Ascending aorta (tissue), 2 donors: ENCODE measurements at places on chromosomes 7 and 10. TPM values are rescaled to one million over a fixed set of nuclear protein-coding genes. Genes with fewer than 3 reads are reported as not detected.

The TUBB8 gene
- total RNA-seq: not detected

The AFAP1L2 gene
- total RNA-seq: 30.4 TPM

The DGKB gene
- not detected for total RNA-seq

DNA sequence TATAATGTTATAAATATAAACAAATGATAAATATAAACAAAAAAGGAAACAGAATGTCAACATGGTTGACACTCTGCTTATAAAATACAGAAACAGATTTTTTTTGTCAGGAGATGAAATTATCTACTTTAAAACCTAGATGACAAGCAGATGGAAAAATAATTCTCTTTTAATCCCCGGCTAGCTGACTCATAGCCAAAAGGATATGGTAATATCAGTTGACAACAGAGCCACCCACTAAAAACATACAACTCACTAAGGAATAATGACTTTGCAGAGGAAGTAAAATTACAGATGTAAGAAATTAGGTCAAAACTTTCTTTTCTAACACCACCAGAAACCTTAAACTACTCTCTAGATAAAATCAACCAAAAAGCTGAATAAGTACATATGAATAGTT is 131.1 kb upstream of the ABCB5 start:
- DNase-seq: no peak

DNA sequence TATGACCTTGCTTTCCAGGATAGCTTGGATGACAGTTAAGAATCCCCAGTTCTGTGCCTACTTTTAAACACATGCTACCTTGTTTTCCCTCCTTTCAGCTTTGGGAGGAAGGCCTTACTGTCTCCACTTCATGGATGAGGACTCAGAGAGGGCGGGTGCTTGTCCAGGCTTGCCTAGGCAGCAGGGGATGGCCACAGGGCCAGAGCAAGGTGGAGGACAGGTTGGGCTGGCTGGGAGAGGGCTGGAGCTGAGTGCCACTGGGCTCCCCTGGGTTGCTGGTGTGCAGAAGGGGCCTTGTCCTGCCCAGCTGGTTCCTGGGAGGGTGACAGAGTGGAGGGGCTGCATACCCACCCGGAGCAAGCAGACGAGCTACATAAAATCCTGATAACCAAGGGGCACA is 117.8 kb downstream of the GRK5 start:
- DNase-seq: no peak

DNA sequence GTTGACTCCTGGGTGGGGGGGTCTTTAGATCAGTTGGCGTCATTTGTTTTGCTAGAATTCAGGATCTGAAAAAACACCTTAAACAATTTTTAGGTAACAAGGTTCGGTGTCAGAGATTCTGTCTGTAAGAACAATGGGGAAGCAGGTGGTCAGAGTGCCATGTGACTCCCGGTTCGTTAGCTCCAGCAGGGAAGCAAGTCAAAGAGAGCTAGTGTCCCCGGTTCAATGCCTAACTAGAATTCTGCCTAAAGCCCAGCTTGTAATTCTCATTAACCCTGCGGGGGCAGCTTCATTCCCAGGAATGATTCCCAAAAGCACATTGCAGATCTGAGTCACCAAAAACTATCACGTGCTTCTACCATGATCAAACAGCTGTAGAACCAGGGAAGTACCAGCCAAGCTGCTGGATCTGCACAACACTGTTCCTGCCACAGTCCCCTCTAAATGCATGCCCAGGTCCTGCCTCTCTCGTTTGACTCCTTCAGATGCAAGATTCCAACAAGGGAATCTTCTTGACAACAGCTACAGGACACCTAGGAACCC is 664.3 kb upstream of the CELF2 start:
- no peak for DNase-seq

DNA sequence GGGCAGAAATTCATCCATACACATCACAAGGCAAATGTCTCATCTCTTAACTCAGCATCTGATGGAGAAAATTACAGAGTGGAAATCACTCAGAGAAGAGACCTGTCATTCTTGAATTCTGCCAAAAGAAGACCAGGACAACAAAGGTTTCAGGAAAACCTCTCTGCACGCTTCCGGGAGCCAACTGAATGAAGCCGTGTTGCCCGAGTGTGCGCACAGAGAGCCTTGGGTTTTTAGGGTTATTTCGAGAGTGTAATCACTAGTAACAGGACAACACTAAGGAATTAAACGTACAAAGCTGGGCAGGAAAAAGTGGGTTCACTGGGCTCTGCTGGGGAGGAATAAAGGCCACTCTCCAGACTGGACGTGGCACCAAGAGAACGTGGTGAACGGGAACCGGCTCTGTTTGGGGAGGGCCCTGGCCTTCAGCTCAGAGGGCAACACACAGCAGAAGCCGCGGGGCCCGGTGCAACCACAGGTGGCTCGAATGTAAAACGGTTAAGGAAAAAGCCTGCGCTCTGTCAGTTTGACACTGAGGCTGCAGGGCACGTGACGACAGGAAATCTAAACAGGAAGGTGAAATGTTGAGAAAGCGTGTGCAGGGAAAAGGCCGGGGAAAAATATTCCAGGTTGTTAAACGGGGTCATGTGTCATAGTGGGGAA is 331.5 kb downstream of the DNAJB6 start:
- no peak for DNase-seq

- DNase-seq: no peak
Measured at GRCh38 chr7:24779283-24779655, 22.0 kb upstream of the GSDME start.

DNA sequence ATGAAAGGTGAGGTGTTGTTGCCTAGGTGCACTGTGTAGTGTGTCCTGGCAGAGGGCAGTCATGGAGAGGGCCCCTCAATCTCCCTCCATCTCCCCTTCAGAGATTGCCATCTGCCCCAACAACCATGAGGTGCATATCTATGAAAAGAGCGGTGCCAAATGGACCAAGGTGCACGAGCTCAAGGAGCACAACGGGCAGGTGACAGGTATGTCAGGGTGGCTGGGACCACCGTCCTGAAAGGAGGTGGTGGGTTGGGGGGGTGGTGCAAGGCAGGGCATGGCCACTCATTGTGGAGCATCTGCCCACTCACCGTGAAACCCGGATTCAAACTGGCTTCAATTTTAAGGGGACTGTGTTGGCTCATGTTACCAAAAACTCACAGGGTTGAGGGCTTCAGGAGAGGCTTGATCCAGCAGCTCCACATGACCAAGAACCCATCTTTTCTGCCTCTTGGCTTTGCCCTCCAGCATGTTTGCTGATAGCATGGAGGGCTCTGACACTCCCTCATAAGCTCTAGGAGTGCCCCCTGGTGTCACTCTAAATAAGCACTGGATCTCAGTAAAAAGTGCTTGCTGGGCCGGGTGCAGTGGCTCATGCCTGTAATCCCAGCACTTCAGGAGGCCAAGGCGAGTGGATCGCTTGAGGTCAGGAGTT is 12.2 kb downstream of the ARPC1B start:
- no peak for DNase-seq

- no peak for DNase-seq
Measured at GRCh38 chr10:71643904-71644303, 75.7 kb downstream of the C10orf105 start.

DNA sequence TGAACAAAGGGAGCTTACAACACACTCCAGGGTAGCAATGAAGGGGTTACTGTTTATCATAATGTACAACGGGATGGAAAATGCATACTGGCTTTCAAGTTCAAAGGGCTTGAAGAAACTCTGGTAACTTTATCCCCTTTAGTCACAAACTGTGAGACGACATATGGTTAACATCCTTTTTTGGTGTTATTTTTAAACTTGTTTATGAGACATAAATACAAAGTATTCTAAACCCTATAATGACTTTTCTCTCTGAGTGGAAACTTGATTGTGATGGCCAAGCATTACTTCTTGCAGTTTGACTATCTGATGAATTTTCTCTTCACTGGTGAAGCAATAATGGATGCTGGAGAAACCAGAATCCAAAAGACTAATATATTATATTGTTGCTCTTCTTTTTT is 62.0 kb upstream of the SEMA3A start:
- DNase-seq: no peak

- DNase-seq: peak; percentile 21
Measured at GRCh38 chr10:10589540-10590303, 427.9 kb upstream of the CELF2 start.

- no peak for DNase-seq
Measured at GRCh38 chr10:70465832-70466231, 12.7 kb upstream of the PALD1 start.

DNA sequence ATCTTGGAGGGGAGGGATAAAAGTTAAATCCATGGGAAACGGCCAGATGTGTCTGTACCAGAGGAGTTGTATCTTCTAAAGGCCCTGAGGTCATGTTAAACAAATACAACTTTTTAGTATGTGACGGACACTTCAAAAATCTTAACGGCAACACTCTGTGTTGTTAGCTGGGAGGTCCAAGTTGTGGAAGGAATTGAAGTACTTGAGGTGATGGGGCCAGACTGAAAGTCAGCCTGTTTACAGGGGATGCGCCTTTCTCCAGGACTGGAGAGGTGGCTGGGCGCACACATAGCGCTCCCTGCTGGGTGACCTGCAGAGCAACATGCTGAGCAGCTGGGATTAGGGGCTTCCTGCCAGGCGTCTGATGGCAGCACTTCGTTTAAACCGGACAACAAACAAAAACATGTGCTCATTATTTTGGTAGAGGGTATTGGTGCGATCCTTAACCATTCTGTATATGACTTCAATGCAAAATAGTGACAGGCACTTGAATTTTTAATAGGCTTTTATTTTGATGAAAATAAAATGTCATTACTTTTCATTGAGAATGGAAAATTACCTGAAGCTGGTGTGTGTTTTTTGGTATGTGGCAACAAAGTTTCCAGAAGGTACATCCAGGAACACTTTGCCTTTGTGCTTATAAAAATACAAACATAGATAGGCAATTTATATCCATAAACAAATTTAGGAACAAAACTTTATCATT is 198.2 kb downstream of the MLLT10 start:
- DNase-seq: no peak

- no peak for DNase-seq
Measured at GRCh38 chr7:71718563-71718962, 586.6 kb downstream of the GALNT17 start.
